NCI-H1417 (cell line): ENCODE measurements at places on chromosomes 2 and 18.
A peak's percentile ranks its signal among the peaks of the same experiment; 100 is the strongest.

GRCh38 chr2:62144689-62145477, 51.0 kb upstream of the B3GNT2 start:
- no peak for DNase-seq

DNA sequence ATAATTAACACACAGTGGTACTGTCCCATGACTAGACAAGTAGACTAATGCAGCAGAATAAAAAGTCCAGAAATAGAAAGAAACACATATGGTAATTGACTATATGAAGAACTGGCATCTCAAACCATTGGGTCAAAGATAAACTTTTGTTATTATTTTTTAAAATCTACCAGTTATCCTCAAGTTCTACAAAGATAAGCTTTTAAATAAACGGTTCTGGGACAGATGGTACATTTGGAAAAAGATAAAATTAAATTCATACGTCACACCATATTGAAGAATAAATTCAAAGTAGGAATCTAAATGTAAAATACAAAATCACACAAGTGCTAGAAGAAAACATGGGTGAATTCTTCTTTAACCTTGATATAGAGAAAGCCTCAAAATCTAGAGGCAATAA, 37.6 kb upstream of the PLEKHM3 start:
- DNase-seq, result no peak

- DNase-seq, result no peak
Measured at GRCh38 chr2:174738841-174739240, 25.4 kb downstream of the CHRNA1 start.

- peak; percentile 38 for DNase-seq
Measured at GRCh38 chr18:5543773-5544389, at the start of gene EPB41L3. EPB41L3 (minus strand) TSS chr18:5543997; CDS start chr18:5489183, 54,814 bp downstream.
